ENCODE measurements at places on chromosomes 4 and X. TPM values are rescaled to one million over a fixed set of nuclear protein-coding genes. Genes with fewer than 3 reads are reported as not detected.
A peak's percentile ranks its signal among the peaks of the same experiment; 100 is the strongest.

Gene PPP4R3C
- total RNA-seq, result not detected

Gene GASK1B
- total RNA-seq, result 115 TPM

Gene MCF2
- 8.1 TPM for total RNA-seq

Gene FABP2
- not detected for total RNA-seq

Gene UGT2A3
- total RNA-seq, result not detected

DNA sequence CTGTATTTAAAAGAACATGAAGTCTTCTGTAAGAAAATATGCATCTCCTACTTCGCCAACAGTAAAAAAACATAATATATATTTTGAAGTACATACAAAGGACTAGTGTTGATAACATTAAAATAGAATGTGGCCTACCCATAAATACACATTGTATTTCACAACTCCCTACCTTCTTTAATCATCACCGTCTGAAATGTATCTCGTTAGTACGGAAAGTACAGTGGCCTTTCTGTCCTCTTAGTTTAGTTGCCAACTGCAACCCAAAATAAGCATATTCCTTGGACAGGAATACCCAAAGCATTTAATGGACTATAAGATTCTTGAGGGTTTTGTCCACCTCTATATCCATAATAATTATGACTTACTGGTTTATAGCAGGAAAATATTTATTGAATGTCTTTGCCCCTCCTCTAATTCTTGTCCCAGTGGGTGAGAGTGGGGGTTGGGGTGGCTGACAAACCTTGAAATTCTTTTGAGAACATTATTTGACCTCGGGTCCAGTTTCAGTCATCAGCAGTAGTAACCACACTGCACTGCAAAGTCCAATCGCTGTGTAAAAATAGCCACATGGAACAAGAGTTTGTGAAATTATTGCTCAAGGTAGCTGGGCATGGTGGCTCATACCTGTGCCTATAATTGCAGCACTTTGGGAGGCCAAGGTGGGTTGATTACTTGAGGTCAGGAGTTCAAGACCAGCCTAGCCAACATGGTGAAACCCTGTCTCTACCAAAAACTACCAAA lies 474.5 kb downstream of the KLHL13 start:
- H3K4me3 ChIP-seq, result no peak overlapping the region
- no peak overlapping the region for H3K27ac ChIP-seq
- H3K36me3 ChIP-seq, result no peaks in the 10 kb centered on the region
- H3K27me3 ChIP-seq, result no peaks in the 10 kb centered on the region

DNA sequence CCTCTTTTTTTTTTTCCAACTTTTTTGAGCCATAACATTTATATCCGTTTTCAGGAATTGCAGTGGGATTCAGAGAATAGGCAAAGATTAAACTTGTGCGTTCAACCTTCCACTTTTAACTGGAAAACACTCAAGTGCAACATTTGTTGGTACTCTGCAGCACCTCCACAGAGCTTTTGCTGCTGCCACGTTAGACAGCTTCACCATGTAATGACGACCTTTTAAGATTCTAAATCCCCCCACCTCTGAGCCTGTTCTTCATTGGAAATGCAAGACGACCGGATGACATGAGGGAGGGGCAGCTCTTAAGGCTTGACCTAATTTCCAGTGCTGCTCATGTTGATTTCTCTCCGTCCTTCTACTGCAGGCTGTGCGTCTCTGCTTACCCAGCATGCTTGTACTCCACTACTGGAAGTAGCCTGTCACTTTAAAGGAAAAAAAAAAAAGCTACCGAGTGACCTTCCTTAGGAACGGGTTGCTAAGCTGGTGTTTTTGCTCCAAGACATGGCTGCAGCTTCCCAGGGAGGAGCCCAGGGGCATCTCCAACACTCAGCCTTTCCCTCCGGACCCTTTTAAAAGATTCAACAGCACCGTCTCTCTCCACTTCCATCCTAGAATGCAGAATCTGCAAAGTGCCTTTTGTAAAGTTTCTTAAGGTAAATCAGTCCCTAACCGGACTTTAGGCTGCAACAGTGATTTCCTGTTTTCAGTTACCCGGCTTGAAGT lies at the start of gene CC2D2A:
CC2D2A (plus strand) TSS at position 481 of the 726 bp plus-strand sequence. CDS start 6,051 bp downstream, outside the sequence.
- no peak for DNase-seq
- no peaks in the 10 kb centered on the region for H3K36me3 ChIP-seq
- no peaks in the 10 kb centered on the region for H3K27me3 ChIP-seq
- H3K4me3 ChIP-seq, result peak within 1 kb of the TSS; percentile 50
- H3K4me1 ChIP-seq, result peaks cover 6% of the 10 kb centered on the region

DNA sequence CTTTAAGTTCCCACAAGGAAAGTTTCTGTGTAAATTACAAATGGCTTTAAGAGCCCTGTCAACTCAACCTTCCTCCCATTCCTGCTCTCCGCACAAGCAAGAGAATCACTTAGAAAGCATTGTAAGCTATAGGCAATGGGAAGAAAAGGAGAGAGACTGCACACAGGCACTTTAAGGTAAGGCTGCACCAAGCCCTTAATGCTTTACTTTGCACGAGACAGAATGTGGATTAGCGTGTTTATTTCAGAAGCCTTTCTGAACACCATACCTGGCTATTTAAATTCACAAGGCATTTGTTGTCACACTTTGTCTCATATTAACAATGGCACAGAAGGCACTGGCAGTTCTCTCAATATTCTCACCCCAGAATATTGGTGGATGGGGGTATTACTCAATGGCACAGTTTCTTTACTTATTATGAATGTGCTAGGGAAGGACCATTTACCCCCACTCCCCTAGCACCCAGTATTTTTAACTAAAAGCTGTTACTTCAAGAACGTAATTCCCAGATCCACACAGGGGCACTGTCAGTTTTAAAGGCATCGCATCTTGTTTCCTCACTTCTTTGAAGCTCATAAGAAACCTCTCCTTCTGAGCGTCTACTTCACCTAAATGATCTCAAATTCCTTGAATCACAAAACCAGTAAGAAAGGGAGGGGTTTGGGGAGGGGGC lies 150.0 kb downstream of the MAML3 start:
- no peaks in the 10 kb centered on the region for H3K27me3 ChIP-seq
- H3K4me3 ChIP-seq, result peak overlapping the region; percentile 30
- no peak overlapping the region for H3K27ac ChIP-seq
- H3K36me3 ChIP-seq, result no peaks in the 10 kb centered on the region

DNA sequence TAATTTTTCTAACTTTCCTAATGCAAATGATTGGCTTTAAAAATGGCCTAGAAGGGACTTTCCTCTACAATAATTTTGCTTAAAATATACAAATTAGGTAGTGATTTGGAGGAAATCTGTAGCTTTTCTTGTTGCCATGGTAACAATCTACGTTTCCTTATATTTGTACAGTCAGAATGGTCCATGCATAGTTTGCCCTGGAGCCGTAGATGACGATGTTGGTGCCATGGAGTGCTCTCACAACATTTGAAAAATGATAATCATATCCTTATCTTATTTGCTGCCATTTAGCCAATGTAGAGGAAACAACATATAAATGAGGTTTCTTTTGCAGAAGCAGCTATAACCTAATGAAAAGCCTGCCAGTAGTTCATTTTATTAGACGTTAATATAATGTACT lies 89.0 kb upstream of the NMU start:
- H3K36me3 ChIP-seq, result no peaks in the 10 kb centered on the region
- DNase-seq, result no peak
- no peaks in the 10 kb centered on the region for H3K27me3 ChIP-seq
- H3K4me1 ChIP-seq, result no peaks in the 10 kb centered on the region
- H3K27ac ChIP-seq, result no peak overlapping the region

DNA sequence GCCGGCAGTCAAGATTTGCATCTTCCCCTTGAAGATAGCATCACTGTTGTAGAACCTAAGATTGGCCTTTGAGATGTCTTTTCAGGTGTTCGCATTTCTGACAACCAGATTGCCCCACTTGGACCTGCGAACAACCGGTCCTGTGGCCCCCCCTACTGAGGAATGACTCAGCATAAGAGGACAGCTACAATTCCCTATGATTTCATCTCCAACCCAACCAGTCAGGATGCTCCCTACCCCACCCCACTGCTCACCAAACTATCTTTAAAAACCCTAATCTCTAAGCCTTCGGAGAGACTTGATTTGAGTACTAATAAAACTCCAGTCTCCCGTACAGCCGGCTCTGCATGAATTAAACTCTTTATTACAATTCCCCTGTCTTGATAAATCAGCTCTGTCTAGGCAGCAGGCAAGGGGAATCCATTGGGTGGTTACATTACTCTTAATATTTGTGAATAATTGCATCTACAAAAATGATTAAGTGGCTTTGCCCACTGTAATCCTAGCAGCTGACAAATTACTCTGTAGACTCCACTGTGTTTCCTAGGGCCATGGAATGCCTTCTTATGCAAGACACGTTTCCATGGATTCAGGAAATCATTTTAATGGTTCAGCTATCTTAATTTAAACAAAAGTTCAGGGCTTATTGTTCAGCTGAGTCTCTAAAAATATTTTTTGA lies 95.4 kb downstream of the GPR143 start:
- H3K4me3 ChIP-seq, result no peak overlapping the region
- peaks cover 2% of the 10 kb centered on the region for H3K4me1 ChIP-seq
- no peaks in the 10 kb centered on the region for H3K27me3 ChIP-seq
- H3K27ac ChIP-seq, result no peak overlapping the region

GRCh38 chrX:340641-341423 lies 22.2 kb upstream of the GTPBP6 start:
- no peaks in the 10 kb centered on the region for H3K27me3 ChIP-seq
- H3K27ac ChIP-seq, result no peak overlapping the region
- H3K4me3 ChIP-seq, result no peak overlapping the region
- H3K4me1 ChIP-seq, result no peaks in the 10 kb centered on the region
- DNase-seq, result no peak

DNA sequence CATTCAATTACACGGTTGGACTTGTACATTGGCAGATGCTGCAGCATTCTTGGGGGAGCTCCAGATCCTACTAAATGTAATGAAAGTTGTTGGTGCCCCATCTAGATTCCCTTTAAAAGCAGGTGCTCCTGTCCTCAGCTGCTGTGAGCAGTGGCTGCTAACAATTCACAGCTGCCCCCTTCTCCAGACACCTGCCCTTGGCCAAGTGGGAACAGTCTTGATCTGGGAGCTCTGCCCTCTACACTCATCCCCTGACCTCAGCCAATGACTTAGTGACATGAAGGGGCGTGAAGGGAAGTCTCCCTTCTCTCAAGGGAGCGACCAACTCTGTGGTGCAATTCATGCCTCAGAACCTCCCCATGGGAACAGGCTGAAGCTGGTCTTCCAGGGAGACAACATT lies 125.7 kb downstream of the EIF4E start:
- no peak overlapping the region for H3K27ac ChIP-seq
- H3K36me3 ChIP-seq, result no peaks in the 10 kb centered on the region
- no peaks in the 10 kb centered on the region for H3K27me3 ChIP-seq
- H3K4me3 ChIP-seq, result no peak overlapping the region
- DNase-seq, result no peak
- H3K4me1 ChIP-seq, result no peaks in the 10 kb centered on the region

DNA sequence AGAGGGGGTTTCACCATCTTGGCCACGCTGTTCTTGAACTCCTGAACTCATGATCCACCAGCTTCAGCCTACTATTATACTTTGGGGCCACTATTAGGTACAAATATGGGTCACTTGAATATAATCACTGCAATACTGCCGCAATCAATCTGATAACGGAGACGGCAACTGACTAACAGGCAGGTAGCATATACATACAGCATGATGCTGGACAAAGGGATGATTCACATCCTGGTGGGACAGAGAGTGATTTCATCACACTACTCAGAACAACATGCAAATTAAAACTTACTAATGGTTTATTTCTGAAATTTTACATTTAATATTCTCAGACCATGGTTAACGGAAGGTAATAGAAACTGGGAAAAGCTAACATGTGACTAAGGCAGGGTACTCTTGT lies 10.9 kb downstream of the LRBA start:
- no peak overlapping the region for H3K27ac ChIP-seq
- H3K4me3 ChIP-seq, result no peak overlapping the region

GRCh38 chrX:123962006-123962467 lies 531 bp downstream of the STAG2 start:
- no peak for DNase-seq
- H3K4me1 ChIP-seq, result no peaks in the 10 kb centered on the region

DNA sequence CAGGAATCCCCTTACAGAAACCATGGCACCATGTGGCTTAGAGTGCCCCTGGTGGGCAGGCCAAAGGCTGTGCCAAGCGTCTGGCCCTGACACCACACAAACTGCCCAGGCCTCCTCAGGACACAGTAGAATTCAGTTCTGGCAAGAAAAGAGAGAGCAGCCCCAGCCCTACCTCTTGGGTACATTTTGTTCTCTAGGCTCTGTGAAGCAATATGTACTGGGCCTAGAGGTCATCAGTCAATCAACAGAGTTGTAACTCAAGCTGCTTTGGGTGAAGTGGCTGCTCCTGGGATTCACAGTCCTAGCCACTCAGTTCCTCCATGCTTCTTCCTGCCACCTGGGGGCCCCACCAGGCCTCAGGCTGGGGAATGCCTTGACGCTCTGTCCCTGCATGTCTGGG lies 158.1 kb upstream of the MAMLD1 start:
- no peaks in the 10 kb centered on the region for H3K36me3 ChIP-seq
- DNase-seq, result no peak

DNA sequence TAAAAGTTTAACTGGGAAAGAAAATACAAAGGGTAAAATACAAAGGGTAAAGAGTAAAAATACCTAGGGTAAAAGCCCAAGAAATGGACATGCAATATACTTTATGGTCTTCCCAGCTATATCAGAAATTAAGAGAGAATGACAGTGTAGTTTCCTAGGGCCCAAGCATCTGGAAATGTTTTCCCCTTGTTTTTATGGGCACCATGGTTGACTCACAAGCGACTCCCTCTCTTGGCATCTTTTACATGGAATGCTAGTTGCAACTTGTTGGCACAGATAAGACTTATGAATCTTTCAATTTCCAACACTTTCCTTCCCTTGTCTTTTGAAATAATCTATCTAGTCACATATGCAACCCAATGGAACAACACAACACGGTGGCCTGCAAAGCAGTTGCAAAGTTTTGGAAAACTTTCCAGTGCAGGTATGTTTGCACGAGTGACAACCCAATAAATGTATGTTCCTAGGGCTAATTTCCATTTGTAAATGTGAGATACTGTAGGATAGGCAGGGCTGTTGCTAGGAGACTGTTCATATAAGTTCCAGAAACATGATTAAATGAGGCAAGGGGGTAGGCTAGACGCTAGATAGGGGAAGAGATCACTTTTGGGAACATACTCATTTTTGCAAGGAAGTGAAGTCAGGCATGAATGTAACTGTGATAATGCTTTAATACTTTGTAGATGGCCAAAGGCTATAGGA lies 36.4 kb upstream of the CWH43 start:
- H3K27me3 ChIP-seq, result no peaks in the 10 kb centered on the region
- H3K4me1 ChIP-seq, result no peaks in the 10 kb centered on the region
- H3K27ac ChIP-seq, result no peak overlapping the region
- no peak overlapping the region for H3K4me3 ChIP-seq
- no peaks in the 10 kb centered on the region for H3K36me3 ChIP-seq

GRCh38 chr4:74309223-74309622 lies 953 bp downstream of the EPGN start:
- H3K36me3 ChIP-seq, result no peaks in the 10 kb centered on the region
- no peaks in the 10 kb centered on the region for H3K27me3 ChIP-seq
- no peak for DNase-seq
- H3K4me1 ChIP-seq, result no peaks in the 10 kb centered on the region
- no peak overlapping the region for H3K27ac ChIP-seq

GRCh38 chr4:2823671-2824328 lies 19.8 kb upstream of the ADD1 start:
- H3K27ac ChIP-seq, result no peak overlapping the region
- H3K27me3 ChIP-seq, result no peaks in the 10 kb centered on the region
- DNase-seq, result no peak
- no peak overlapping the region for H3K4me3 ChIP-seq
- H3K36me3 ChIP-seq, result no peaks in the 10 kb centered on the region
- H3K4me1 ChIP-seq, result no peaks in the 10 kb centered on the region

Data from ovary (tissue), 10 donors.